ENCODE measurements at places on chromosomes 2 and 18.

DNA sequence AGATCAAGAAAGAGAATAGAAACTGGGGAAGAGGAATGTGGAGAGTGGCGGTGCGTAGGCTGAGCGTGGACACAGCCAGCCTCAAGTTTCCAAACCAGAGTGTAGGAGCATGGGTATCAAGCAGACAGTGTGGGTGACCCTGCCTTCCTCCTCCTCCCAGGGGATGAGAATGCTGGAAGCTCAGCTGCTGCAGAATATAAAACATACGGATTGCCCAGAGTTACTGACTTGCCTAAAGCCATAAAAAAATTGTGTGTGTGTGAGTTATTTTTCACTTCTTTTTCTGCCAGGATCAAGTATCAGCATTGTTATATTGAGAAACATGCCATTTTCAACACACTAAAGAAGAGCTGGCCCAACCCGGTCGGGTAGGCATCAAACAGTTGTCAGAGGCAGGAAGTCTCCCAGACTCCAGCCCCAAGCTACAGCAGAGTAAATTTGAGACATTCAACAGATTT, 333.3 kb upstream of the ACVR2A start:
- no peak for ATAC-seq

DNA sequence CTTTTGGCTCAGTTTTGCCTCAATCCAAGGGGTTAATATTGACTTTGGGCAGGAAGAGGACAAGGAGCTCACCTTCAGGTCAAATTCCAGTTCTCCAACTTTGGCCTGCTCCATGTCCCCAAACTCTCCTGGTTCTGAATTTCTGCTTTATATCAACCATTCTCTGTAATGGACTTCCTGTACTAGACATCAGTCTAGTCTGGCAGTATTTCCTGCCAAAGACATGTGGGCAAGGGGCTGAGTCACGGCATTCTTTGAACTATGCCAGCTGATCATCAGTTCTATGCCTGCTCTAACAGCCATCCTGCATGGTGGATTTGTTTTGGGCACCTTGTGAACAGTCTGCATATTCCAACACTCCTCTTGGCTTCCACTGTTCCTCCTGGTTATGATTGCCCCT, 199.4 kb downstream of the ZEB2 start:
- peak; percentile 65 for ATAC-seq

DNA sequence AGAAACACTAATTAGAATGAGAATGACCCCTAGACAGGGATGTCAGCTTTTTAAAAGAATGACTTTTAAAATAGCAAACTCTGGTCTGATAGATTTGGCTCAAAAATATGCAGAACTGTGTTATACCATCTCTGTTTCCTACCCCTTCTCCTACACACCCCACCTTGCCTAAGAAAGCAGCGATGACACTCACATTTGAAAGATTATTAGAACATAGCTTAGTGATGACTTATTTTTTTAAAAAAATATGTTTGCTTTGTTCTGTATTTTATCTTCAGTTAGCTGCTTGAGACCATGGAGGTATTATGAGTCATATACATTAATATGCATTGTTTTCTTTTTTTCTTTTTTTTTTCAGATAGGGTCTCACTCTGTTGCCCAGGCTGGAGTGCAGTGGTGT, 176.7 kb upstream of the TPO start:
- no peak for ATAC-seq

DNA sequence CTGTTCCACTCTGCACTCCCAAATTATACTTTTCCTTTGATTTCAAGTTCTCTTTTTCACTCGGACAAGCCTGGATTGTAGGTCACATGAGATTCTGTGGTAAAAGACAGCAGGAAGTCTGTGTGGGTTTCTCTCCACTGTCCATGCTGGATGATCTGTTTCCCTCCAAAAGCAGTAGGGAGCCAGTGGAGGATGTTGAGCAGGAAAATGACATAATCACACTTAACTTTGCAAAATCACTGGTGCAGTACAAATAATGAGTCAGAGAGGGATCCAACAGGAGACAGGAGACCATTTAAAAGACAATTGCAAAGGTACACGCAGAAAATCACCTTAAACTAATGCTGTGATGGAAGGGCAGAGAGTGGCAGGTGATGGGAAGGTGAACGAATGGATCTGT, 301.3 kb downstream of the ZNF407 start:
- no peak for ATAC-seq

Data from esophagus mucosa (tissue), 1 donor.